ENCODE measurements at places on chromosomes 16 and 17.

GRCh38 chr17:60526726-60527125, 684 bp upstream of the APPBP2 start:
- no peak for DNase-seq

DNA sequence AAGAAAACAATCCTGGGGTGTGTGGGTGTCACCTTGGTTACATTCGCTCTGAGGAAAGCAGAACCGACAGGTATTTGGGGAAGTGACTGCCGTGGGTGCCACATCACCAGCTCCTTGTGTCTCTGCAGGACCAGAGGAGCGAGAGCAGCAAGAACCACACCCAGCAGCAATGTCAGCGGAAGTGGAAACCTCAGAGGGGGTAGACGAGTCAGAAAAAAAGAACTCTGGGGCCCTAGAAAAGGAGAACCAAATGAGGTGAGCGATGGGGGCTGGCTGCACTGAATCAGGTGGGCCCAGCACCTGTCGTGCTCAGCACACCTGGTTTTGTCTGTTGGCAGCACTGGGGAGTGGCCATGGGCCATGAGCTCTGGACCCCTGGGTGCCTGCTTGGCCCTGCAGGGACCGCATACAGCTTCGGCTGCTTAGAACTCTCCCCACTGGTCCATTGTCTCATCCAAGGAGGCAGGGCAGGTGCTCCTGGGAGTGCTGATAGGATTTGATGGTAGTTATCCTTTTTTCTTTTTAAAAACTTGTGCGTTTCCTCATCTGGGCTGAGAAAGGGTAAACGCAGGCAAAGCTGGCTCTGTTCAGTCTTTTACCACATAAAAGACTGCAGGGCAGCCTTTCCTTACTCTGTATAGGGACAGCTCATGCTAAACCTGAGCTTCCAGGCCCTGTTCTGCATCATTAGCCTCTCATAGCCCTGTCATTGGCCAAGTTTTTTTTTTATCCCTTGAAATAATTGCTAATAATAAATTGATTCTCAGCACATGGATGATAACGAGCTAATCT, 29.4 kb downstream of the HMOX2 start:
- peak; percentile 85 for DNase-seq

- DNase-seq = no peak
These were observed 33.8 kb downstream of the MPRIP start for GRCh38 chr17:17076066-17076465.

DNA sequence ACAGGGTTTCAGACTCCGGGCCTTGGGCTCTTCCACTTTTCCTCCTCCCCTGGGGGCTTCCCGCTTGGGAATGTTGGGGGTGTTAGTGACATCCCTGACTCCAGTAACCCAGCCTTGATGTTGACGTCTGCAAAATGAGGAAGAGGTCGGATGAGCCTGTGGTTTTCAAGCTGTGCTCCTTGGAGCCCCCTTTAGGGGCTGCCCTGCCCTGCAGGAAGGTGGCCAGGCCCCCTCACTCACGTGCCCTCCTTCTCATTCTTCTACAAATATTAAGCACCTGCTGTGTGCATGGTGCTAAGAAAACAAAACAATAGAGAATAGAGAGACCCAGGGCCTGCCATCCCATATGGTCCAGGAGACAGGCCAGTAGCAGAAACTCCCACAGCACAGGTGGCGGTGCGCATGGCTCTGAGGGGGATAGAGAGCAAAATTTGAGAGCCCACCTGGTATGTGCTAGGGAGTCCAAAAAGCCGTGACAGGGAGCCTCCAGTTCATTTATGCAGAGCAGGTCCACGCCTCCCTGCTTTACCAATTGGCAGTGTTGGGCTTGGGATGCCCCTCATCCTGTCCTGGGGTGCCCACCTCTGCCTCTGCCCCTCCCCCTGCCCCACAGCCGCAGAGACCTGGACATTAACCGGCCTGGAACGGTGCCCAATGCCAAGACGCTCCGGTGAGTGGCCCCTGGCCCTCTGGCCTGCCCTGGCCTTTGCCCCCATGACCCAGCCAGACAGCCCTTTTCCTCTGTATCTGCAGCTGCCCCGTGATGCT, 7.4 kb downstream of the NDRG4 start:
- no peak for DNase-seq

DNA sequence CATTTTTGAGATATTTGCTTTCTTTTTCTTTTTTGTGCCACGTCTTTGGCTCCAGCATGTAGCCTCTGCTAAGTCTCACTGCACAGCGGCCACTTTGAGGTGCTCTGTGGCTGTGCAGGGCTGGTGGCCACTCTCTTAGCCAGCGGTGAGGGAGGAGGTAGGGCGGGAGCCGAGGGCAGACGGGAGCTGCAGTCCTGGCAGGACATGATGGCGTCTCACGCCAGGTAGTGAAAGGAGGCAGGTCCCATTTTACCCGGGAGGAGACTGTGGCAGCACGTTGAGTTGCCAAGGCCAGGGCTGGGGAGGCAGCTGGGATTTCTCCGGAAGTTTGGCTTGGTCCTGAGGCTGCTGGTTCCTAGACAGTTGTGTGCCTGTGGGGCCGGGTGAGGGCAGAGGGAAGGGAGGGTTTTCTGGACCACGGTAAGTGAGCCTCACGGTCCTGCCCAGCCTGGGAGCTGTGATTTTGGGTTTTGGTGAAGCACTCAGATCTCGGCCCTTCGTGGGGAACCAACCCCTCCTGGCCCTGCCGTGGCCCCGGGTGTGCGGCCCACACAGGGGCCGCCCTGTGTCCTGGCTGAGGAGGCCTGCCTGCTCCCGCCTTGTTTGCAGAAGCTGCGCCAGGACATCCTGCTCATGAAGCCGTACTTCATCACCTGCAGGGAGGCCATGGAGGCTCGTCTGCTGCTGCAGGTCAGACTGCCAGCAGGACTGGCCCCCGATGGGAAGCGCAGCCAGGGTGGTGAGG, 14.4 kb downstream of the DEF8 start:
- DNase-seq = no peak

DNA sequence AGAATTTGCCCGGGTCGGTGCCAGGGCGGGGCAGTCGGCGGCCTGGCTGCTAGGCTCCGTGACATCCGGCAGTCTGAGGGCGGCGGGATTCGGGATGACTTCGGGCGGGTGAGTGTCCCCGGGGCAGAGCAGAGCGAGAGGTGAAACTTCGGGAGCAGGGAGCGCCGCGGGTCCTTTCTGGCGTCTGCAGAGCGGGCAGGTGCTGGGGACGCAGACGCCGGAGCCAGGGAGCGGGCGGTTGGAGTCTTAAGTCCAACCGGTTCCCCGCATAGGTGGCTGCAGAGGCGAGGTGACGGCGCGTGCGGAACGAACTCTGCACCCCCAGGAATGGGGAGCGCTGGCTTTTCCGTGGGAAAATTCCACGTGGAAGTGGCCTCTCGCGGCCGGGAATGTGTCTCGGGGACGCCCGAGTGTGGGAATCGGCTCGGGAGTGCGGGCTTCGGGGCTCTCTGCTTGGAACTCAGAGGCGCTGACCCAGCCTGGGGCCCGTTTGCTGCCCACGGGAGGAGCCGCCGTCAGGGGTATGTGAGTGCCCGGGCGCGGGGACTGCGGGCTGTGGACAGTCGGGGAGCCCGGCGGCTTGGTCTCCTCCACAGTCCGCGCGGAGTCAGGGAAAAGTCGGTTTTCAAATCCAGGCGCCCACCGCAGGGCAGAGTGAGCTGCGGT, at the start of gene B4GALNT2:
B4GALNT2 (plus strand) TSS at position 71 of the 666 bp plus-strand sequence; CDS start at position 95, 24 bp downstream.
- DNase-seq = peak; percentile 5

DNA sequence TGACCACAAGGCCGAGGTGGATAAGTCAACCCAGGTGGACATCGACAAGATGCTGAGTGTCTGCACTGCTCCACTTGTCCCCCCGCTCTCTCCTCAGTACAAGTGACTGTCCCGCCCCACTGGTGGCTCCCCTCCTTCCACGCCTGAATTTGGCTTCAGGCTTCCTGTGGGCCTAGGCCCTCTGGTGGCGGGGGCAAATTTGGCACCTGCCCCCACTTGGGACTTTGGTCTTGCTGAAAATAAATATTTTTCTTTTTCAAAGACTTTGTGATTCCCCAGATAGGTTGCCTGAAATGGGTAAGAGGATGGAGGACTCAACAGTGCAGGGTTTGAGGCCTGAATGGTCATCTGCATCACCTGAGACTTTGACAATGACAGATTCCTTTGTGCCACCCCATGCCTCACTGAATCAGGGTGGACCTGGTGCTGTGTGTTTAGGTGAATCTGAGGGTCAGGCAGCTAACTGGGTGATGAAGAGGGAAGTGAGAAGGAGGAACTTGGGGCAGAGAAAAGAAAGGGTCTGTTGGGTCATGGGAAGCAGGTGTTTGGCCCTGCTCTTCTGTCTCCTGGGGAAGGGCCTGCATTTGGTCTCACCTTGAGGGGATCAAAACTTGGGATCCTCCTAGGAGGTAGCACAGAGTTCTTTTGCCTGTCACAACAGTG, 2.0 kb downstream of the C16orf86 start:
- no peak for DNase-seq
